ENCODE measurements at places on chromosomes 7 and 10. TPM values are rescaled to one million over a fixed set of nuclear protein-coding genes. Genes with fewer than 3 reads are reported as not detected.

Gene EVX1
- not detected for polyA plus RNA-seq

Gene COG5
- polyA plus RNA-seq: 32.7 TPM

Gene SH2B2
- polyA plus RNA-seq: 0.18 TPM

Gene SPDYE18
- polyA plus RNA-seq: 0.11 TPM

Gene RNF148
- polyA plus RNA-seq: 0.09 TPM

Gene SMKR1
- 1.8 TPM for polyA plus RNA-seq

Gene LRRD1
- polyA plus RNA-seq: 0.02 TPM

Gene SPDYE3
- not detected for polyA plus RNA-seq

Gene TMEM178B
- polyA plus RNA-seq: 0.02 TPM

Gene DLX5
- polyA plus RNA-seq: 0.06 TPM

Gene CHCHD1
- polyA plus RNA-seq: 35.8 TPM

Gene TMEM270
- polyA plus RNA-seq: not detected

Gene TRPV5
- polyA plus RNA-seq: not detected

Gene CTNNA3
- polyA plus RNA-seq: not detected

Gene ZNF804B
- polyA plus RNA-seq: not detected

Gene PKD2L1
- polyA plus RNA-seq: not detected

Gene PRKCQ
- polyA plus RNA-seq: 0.05 TPM

Gene TSC22D4
- polyA plus RNA-seq: 13.2 TPM
